ENCODE measurements at places on chromosomes 4 and X. TPM values are rescaled to one million over a fixed set of nuclear protein-coding genes. Genes with fewer than 3 reads are reported as not detected.

DNA sequence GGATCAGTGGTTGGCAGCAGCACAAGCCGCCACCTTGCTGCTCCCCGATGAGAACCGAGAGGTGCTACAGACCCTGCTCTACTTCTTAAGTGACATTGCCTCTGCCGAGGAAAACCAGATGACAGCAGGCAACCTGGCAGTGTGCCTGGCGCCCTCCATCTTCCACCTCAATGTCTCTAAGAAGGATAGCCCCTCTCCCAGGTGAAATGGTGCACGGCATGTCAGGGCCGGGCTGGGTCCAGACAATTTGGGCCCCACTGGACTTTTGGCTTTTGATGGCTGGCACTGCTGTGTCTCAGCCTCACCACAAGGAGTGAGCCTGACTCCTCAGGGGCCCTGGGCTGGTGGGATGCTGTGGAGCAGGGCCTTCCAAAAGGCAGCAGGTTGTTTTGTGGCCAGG, 74.1 kb downstream of the STARD8 start:
- no peak for ATAC-seq

GRCh38 chr4:77699731-77700210, 94.2 kb downstream of the CXCL13 start:
- ATAC-seq, result no peak

DNA sequence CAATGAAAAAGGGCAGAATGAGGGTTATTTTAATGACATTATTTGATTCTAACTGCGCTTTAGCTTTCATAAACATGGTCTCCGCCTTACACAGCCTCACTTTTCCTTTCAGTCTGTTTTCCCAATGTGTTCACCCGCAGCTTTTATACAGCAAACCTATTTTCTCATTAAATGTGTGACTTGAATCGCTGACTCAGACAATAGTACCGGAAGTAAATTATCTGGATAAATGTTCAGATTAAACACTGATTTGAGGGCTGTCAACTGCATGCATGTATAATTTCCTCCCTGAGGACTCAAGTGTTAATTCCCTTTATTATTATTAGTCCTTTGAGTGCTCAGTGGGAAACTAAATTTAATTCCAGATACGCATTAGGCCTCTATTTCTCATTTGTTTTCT, 117.3 kb downstream of the FAM133A start:
- no peak for ATAC-seq

- ATAC-seq, result no peak
Observed at GRCh38 chr4:73865431-73866096, 3.6 kb upstream of the CXCL1 start.

DNA sequence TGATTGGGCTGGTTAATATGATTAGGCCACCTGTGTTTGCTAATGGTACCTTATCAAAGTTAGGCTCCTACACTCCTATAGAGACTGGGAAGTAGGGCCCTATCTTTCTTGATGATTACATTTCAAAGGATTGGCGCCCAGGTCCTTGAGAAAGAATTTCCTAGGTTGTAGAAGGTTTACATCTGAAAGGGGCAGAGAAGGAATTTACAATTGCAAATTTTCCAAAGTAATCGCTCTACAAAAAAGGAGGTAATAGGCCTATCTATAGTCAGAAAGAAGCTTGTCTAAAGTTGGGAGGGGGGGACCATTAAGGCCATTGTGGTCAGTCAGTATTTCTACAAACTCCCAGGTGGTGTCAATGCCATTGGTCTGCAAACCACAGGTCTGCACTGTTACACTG, 638.4 kb downstream of the IL1RAPL1 start:
- ATAC-seq, result no peak

DNA sequence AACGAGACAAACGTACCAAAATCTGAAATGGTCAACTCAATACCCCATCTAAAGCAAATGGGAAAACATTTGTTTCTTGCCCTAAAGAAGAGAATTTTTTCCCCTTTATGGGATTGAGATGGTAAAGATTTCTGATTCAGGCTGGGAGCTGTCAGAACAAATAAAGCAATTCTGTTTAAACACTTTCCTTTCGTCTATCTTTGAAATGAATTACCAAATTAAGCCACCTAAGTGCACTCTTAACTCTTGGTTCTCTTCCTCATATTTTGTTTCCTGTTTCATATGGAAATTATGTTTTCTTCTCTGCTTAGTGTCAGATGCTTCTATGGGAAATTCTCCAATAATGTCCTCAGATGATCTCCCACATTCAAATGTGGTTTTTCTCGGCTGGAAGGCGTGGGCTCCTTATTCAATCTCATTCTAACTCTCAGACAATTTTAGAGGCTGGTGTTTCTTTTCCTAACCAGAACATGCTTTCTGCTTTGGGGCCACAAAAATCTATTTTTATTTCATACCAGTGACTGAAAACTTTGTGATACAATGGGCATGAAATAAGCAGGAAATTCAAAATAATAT, 50.3 kb upstream of the HPF1 start:
- ATAC-seq, result no peak

DNA sequence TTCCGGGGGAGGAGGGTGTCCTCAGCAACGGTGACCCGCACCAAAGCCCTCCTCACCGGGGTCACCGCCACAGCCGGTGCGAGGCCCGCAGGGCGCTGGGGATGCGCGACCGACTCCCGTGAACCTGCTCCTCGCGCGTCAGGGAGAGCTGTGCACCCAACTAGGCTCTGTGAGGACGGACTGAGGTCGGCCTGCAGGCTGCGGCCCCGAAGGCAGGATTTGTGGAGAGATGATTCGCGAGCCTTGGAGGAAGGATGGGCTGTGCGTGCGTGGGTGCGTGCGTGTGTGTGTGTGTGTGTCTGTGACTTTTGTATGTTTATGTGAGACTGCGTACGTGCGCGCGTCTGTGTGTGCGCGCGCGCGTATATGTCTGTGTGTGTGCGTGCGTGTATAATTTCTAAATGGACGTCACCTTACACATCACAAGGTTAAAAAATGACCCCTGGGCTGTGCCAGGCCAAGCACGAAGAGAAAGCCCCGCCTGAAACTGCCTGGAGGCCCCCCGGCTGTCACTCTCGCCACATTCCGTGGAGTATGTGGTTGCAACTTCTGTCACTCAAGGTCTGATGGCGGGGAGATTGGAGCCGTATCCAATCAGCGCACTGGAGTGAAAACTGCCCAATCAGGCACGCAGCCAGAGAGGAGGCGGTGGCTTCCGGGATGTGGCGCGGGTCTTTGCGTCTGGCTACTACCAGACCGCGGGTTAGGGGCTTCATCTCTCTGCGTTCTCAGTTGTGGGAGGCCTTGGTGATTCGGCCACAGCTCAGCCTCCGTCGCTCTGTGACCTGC, at the start of gene ZNF141:
TSS of gene ZNF141 (plus strand) at position 672 of the 789 bp plus-strand sequence. CDS start 170 bp downstream, outside the sequence.
- peak; percentile 97 for ATAC-seq

DNA sequence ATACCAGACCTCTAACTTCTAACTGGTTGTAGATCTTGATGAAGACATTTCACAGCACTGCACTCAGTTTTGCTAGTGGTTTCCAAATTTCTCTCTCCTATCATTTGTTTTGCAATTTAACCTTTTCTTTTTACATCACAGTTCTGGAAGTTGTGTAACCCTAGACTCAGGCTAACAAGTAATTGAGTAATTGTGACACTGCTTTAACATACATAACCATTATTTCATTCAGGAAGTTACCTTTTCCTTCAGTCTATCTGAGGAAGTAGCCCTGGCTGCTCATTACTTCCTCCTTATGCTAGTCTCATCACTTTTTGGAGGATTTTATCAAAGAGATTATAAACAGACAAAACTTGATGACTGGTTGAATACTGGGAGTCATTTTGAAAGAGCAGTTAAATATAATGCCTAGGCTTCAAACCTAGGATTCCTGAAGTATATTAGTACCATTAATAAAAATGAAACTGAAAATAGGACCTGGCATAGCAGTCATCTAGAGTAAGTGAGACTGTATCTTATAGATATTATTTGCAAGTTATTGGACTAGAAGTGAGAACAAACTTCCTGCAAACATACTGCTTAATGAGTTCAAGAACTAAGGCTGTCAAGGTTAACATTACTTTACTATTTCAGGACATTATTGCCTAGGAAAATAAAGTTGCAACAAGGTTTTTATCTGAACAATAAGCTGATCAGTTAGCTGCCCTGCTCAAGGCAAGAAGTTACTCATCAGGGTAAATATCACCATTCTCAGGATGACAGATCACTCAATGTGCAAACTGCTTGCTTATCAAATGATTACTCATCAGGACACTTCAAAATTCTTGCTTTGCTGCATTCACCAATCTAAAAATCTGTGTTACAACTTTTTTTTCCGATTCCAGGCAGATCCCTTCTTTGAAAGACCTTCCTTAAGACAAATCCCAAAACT, 25.6 kb upstream of the TEX13C start:
- no peak for ATAC-seq

The GYG2 gene
- 3.8 TPM for total RNA-seq

The RIPPLY1 gene
- total RNA-seq, result not detected

The ATP2B3 gene
- 0.31 TPM for total RNA-seq

The IL3RA gene
- 3.6 TPM for total RNA-seq

The OTUD6A gene
- total RNA-seq, result not detected

All from gastroesophageal sphincter (tissue), 4 donors.